ENCODE measurements at places on chromosomes 11 and 22. TPM values are rescaled to one million over a fixed set of nuclear protein-coding genes. Genes with fewer than 3 reads are reported as not detected.

- DNase-seq: no peak
Observed at GRCh38 chr22:44361391-44362126, 48.8 kb upstream of the SHISAL1 start.

DNA sequence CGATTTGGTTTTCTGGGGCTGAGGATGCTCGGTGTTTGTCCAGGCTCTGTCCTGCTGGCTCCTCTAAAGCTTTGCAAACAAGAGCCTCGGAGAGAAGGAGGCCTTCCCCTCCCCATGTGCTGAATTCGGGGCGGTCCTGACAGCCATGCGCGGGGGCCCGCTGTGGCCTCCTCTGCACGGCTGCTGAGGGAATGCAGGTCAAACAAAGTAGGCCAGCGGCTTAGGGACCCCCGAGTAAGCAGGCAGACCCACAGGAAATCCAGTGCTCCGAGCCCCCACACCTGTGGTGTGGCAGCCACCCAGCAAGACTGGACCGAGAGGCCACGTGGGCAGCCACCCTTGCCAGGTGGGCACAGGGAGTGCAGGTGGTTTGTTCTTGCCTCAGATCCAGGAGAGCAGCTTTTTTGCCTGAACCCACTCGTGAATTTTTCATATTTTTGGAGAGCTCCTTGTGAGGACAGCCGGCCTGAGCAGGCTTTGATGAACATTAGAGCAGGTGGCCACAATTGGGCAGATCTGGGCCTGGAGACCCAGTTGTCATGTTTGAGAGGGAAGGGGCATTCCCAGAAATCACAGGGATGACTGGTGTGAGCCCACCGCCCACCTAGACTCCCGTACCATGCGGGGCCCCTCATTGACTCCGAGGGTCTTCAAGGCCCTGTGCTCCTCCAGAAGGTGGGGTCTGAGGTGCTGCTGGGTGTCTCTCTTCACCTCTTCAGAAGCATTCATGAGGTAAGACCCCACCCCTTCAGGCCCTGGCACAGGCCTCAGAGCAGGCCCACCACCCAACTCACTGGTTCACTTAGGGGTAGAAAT, 43.0 kb upstream of the KCNQ1OT1 start:
- DNase-seq: no peak

- no peak for DNase-seq
Observed at GRCh38 chr11:12454782-12455181, 77.4 kb downstream of the PARVA start.

The UNC93B1 gene
- total RNA-seq: 67.7 TPM

GRCh38 chr11:100445231-100445735, 241.8 kb upstream of the ARHGAP42 start:
- DNase-seq: no peak

DNA sequence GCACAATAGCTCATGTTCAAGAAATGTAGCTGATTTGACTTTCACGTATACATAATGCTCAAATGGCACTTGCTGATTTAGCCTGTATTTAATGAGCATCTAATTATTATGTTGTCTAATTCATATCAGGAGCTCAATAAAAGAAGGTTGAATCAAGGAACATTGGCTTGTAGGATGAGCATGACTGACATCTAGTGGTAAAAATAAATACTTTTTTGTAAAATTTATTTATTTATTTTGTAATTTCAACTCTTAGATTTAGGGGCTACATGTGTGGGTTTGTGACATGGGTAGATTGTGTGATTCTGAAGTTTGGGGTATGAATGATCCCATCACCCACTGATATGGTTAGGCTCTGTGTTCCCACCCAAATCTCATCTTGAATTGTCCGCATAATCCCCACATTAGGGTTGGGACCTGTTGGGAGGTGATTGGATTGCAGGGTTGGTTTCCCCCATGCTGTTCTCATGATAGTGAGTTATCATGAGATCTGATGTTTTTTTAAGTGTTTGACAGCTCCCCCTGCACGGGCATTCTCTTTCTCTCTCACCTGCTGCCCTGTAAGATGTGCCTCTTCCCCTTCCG, 1.7 kb upstream of the OR52E5 start:
- DNase-seq: no peak

- DNase-seq: no peak
Observed at GRCh38 chr22:32335471-32335870, 22.2 kb upstream of the RFPL3 start.

- DNase-seq: no peak
Observed at GRCh38 chr22:47114813-47115517, 352.5 kb downstream of the TBC1D22A start.

Measured in transverse colon (tissue), 4 donors.